GM18507 (cell line): ENCODE measurements at places on chromosomes 7 and 10.

DNA sequence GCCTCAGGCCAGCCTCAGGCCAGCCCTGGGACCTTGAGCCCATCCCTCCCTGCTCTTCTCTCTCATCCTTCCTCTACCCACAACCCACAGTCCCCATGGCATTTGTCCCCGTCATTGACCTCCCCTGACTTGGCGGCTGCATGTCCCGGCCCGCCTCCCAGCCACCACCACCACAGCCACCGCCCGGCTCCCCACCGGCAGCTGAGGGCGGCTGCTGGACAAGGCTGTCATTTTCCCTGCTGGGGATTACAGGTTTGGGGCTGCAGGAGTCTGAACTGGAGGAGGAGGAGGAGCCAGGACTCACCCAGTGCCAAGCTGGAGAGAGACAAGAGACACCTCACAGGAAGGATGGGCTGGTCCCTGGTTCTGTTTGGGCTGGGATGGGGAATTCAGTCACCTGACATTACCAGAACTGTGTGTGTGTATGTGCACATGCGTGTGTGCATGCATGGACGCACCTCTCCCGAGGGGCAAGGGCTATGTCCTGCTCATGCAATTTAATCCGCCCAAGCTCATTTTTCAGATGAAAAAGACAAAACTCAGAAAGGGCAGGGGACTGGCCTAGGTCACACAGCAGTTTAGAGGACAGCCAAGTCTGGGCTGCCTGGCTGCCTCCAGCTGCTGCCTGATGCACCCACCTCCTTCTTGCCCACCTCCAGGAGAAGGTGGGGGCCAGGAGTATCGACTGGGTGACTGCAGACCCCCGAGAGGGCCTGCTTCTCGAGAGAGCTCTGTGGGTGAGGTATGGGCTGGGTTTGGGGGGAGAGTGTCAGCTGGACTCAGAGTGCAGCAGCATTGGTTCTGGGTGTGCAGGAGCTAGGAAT lies 113.1 kb downstream of the ZMIZ1 start:
- no peak for DNase-seq

GRCh38 chr10:95987685-95988426 lies 55.5 kb upstream of the CCNJ start:
- DNase-seq = peak; percentile 9

- DNase-seq = no peak
These were observed 560.2 kb downstream of the KCNMA1 start for GRCh38 chr10:77077316-77077945.

DNA sequence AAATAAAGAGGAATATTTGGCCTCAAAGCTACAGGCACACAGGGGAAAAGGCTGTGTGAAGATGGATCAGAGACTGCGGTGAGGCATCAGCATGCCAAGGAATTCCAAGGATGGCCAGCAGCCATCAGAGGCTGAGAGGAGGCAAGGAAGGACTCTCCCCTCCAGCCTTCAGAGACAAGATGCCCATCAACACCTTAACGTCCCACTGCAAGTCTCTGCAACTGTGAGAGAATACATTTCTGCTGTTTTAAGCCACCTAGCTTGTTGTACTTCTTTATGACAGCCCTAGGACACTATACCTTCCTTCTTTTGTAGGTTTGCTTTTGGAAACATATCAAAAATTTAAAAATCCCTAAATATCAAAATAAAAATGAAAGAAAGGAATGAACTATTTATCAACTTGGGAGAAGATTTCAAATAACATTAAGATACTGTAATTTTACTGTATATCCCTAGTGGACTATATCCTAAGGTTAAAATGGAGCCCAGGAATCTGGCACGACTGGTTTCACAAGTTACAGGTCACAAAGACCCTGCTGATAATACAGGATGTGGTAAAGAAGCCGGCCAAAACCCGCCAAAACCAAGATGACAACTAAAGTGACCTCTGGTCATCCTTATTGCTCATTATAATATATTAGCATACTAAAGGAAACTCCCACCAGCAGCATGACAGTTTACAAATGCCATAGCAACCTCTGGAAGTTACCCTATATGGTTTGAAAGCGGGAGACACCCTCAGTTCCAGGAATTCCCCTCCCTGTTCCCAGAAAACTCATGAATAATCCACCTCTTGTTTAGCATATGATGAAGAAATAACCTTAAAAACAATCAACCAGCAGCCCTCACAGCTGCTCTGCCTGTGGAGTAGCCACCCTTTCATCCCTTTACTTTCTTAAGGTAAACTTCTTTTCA lies 185.2 kb downstream of the AVL9 start:
- DNase-seq = no peak

DNA sequence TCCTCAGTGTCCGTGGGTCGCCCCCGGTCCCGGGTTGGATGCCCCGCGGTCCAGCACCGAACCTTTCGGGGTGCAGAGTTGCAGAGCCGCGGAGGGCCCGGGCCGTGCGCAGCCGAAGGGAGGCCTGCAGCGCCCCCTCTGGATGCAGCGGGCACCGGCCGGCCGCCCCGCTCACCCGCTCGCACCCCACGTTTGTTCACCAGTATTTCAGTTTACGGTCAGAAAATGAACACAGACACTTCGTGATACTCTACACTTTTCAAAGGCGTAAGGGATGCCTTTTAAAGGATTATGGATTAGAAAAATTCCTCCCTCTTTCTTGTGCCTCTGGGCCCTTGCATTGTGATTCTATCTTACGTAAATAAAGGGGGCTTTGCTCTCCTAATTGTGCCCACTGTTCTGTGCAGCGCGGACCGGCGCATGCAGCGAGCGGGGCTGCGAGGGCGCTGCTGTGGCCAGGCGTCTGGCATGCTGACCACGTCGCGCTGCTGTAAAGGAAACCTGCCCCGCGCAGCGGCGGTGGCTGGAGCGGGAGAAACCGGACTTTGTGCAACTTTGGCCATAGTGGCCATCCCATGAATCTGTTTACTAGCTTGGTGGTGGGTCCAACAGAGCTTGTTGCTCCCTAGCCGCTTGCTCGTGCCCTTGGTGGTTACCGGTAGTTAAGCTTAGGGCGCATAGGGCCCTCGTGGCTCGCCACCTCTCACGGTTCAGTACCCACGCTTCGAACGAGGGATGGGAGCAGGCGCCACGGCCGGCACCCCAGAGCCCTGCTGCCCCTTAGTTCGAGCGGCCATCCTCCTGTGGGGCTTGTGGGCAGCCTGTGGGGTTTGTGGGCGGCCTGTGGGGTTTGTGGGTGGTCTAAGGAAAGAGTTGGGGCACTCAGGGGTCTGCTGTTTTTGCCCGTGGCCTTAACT lies 739 bp upstream of the MEST start:
- no peak for DNase-seq

- DNase-seq = no peak
These were observed 359.9 kb downstream of the DPP6 start for GRCh38 chr7:154412105-154412504.

DNA sequence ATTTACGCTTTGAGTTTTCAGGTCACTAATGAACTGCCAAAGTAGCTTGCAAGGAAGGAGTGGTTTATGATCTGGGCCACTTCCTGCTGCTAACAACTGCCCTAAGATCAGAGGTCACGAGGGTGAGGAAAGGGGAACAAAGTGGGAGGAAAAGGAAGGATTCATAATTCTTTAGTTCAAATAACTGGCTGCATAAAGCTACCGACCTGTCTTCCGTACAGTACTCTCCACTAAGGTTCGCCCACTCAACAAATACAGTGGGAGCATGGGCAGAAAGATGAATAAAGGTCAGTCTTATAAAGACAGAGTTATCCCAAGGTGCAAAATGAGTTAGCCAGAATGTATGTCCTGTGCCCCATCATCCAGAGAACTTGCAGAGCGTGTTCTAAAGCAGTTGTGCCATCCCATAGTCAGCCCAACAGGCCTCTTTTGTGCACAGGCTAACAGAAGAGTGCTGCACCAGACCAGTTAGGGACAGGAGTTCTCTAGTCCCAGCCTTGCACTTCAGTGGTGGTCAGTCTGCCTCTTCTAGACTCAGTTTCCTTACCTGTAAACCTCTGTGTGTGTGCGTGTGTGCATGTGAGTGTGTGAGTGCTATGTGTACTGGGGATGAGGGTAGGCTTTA lies 65.9 kb downstream of the CREB3L2 start:
- no peak for DNase-seq

DNA sequence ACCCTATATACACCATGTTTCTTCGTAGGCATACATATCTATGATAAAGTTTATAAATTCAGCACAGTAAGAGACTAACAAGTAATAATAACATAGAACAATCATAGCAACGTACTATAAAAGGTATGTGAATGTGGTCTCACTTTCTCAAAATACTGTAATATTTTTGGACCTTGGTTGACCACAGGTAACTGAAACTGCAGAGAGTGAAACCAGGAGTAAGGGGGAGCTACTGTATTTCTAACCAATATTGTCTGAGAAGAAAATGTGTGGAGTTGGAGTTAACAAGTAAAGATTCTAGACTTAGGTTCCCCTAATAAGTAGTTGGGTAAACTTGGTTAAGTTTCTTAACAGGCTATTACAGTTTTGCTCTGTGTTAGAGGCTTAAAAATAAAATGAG lies 72.1 kb downstream of the GNAI1 start:
- no peak for DNase-seq

GRCh38 chr7:101555269-101555920 lies 73.7 kb downstream of the MYL10 start:
- no peak for DNase-seq

GRCh38 chr10:36608866-36609265 lies 516.5 kb upstream of the ANKRD30A start:
- no peak for DNase-seq

DNA sequence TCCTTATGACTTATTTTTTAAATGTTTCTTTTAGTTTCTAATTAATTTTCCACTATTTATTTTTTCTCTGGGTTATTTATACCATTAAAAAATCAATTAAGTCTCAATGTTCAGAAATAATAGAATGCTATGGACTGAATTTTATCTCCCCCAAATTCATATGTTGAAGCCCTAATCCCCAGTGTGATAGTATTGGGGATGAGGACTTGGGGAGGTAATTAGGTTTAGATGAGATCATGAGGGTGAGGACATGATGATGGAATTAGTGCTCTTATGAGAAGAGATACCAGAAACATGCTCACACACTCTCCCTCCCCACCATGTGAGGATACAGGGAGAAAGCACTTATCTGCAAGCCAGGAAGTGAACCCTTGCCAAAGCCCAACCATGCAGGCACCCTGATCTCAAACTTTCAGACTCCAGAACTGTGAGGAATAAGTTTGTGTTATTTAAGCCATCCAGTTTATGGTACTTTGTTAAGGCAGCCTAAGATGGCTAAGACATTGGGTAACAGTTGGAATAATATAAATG lies 202.6 kb downstream of the MDFIC start:
- no peak for DNase-seq

- DNase-seq = no peak
These were observed 673 bp downstream of the NDUFB8 start for GRCh38 chr10:100528921-100529474.

GRCh38 chr10:84097787-84098353 lies 41.4 kb upstream of the GHITM start:
- DNase-seq = no peak

DNA sequence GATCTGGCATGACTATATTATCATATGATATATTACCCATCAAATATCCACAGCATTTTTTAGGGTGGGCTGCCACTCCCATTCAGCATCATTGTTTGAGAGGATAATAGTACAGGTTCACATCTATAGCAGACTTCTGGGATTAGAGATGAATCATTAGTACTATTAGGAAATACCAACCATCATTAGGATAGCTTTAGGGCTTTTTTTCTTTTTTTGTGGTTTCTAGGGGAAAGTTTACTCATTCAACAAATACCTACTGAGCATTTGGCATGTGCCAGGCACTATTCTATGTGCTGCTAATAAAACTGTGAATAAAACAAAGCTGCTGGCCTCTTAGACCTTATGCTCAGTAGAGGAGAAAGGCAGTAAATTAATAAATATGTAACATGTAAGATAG lies 40.6 kb downstream of the NHLRC2 start:
- DNase-seq = no peak

DNA sequence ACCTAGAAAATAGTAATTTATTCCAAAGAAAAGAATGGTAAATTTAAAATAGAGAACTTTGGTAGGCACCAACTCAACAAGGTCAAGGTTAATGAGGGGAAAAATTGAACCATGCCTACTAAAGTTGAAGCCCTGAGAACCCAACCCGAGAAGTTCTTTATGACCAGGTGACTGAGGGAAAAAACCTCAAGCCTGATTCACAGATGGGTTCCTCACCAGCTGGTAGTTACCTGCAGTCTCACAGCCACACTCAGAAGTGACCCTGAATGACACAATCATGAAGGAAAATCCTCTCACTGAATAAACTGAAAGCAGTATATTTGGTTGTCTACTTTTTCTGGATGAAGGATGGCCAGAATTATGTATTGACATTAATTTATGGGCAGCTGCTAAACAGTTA lies 7.0 kb downstream of the C10orf67 start:
- no peak for DNase-seq

DNA sequence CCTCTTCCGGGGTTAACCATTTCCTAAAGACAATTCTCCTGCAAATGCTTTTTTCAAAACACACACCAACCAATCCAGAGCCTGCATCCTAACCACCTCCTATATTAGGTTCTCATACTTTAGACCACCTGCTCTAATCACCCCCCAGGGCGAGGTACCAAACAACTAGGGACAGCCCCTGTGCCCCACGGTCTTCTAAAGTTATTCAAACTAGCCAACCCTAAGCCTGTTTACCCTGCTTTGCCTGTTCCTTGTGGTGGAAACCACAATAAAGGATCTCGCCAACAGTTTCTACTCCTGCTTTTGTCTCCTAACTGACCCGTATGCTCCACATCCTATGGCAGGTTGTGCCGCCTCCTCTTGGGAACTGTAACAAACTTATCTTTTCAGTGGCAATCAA lies 21.1 kb downstream of the SP4 start:
- no peak for DNase-seq

DNA sequence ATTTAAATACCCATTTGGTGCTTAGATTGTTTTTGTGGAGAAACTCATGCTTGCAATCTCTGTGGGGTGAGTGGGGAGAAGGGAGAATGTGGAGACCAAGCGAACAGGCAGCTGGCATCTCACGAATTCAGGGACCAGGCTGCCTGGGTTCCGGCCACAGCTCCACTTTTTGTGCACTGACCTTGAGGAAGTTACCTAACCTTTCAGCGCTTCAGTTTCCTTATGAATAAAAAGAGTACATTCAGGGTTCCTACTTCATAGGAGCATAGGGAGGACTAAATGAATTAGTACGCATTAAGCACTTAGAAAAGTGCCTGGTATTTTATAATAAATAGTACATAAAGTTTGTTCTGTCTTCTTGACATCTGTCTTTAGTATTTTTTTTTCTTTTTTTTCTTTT lies 72.5 kb downstream of the PRTFDC1 start:
- DNase-seq = no peak

DNA sequence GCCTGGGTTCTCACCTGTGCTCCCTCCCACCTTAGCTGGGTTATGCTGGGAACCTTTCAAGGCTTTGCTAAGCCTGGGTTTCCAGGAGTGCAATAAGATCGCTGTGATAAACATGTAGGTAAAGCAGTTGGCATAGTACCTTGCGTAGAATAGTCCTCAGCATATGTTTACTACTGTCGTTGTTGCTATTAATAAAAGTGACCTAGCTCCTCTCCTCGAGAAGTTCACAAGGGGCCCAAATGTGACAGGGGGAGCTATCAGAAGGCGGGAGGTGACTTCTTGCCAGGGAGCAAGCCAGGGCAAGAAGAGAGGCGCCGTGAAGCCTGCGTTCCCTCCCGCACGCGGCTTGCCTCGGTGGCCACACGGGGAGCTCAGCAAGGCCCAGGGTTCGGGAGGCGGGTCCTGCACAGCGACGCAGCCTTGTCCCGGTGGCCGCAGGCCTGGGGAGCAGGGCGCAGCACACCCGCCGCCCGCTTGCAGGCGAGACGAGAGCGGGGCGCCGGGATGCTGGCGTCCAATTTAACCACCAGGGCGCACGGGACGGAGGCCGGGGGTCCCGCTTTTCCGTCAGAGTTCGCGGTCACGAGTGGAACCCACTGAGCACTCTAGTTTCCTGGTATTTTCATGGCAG lies 106.2 kb downstream of the SNX10 start:
- peak; percentile 7 for DNase-seq
